ENCODE measurements at places on chromosomes 5 and 9. TPM values are rescaled to one million over a fixed set of nuclear protein-coding genes. Genes with fewer than 3 reads are reported as not detected.

OR2V2 gene
- polyA plus RNA-seq = not detected

UBE2QL1 gene
- 2.3 TPM for polyA plus RNA-seq

PAEP gene
- polyA plus RNA-seq = not detected

SLC36A3 gene
- polyA plus RNA-seq = not detected

GRCh38 chr5:173630724-173631365 is 14.4 kb upstream of the BOD1 start:
- no peak for DNase-seq

- DNase-seq = no peak
Measured at GRCh38 chr9:18441261-18441660, 32.7 kb upstream of the ADAMTSL1 start.

GRCh38 chr9:133512253-133513213 is 12.2 kb downstream of the MYMK start:
- no peak for DNase-seq

- no peak for DNase-seq
Measured at GRCh38 chr5:105677291-105677690, 1993.4 kb downstream of the EFNA5 start.

DNA sequence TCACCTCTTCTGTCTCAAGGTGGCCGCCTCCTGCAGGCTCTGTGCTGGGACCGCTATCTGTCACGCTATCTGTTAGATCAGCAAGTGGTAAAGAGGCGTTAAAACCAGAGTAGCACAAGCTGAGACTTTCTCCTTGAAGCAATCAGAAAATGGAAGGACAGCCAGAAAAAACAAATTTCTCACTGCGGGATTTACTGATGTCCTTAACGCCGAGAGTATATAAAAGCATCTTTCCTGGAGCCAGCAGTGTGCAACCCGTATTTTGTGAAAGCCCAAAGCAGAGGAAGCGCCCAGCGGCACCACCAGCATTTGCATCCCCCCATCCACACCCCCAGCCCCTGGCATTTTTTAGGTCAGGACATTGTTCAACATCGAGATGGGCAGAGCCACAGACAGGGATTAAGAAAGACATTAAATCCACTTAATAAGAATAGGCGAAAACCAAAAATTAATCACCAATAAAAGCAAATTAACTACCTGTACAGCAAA is 48.6 kb downstream of the DUSP1 start:
- DNase-seq = no peak
